Activated CD4-positive, alpha-beta T cell treated with anti-CD3 and anti-CD28 coated beads for 36 hours (primary cell): ENCODE measurements at places on chromosomes 2 and 18. TPM values are rescaled to one million over a fixed set of nuclear protein-coding genes. Genes with fewer than 3 reads are reported as not detected.

GRCh38 chr2:45391866-45392265 is 219.2 kb downstream of the SRBD1 start:
- H3K4me3 ChIP-seq, result no peak overlapping the region
- no peak overlapping the region for H3K27ac ChIP-seq
- no peaks in the 10 kb centered on the region for H3K4me1 ChIP-seq
- DNase-seq, result no peak
- H3K27me3 ChIP-seq, result no peaks in the 10 kb centered on the region

DNA sequence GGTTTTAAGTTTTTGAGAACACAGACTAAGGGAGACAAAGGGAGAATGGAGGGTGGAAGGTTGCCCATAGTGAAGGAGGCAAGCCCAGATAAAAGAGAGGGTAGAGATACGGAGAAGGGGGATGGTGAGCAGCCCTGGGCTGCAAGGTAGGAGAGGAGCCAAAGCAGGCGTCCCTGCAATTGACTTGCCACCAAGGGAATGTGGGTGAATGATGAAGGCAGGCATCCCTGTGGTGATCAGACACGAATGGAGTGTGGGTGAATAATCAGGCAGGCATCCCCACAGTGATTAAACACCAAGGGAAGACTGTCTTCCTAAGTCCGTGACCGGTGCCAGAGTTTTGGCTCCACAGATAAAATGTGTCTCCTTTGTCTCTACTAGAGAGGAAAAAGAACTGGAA is 16.5 kb upstream of the ALPK2 start:
- peaks cover 1% of the 10 kb centered on the region for H3K36me3 ChIP-seq
- H3K27me3 ChIP-seq, result peaks cover 3% of the 10 kb centered on the region
- H3K4me3 ChIP-seq, result no peak overlapping the region
- H3K4me1 ChIP-seq, result peaks cover 22% of the 10 kb centered on the region

DNA sequence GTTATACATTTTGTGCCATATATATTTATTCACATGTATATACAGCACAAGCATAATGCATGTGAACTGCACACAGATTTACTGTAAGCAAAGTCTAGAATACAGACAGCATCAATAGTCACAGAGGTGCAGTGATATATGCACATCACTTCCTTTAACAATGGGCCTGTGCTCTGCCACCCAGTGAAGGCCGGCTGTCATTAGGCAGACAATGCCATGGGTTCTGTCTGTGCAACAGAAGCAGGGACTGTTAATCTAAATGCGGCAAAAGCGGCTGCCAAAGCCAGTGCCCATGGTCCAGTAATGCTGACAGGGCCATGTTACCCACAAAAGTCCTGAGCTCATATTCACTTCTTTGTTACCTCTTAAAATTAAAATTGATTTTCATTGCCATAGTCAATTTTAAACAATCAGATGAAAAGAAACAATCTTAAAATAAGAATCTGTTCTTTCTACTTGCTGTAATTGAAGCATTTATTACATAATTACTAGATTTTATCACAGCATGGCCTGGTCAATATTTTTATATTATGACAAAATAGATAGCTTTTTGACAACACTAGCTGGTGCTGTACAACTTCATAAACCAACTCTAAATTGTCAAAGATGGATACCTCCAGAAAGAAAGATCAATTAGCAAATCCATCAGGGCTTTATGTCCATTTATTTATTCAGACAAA is 232.0 kb downstream of the STK39 start:
- no peak for DNase-seq
- H3K27me3 ChIP-seq, result no peaks in the 10 kb centered on the region
- H3K27ac ChIP-seq, result no peak overlapping the region
- peaks cover 17% of the 10 kb centered on the region for H3K36me3 ChIP-seq
- H3K4me3 ChIP-seq, result no peak overlapping the region

- no peak overlapping the region for H3K27ac ChIP-seq
- no peaks in the 10 kb centered on the region for H3K4me1 ChIP-seq
- H3K27me3 ChIP-seq, result peaks cover 9% of the 10 kb centered on the region
- no peak overlapping the region for H3K4me3 ChIP-seq
- DNase-seq, result no peak
- no peaks in the 10 kb centered on the region for H3K36me3 ChIP-seq
These were observed 137.1 kb downstream of the LTBP1 start for GRCh38 chr2:33083699-33084387.

DNA sequence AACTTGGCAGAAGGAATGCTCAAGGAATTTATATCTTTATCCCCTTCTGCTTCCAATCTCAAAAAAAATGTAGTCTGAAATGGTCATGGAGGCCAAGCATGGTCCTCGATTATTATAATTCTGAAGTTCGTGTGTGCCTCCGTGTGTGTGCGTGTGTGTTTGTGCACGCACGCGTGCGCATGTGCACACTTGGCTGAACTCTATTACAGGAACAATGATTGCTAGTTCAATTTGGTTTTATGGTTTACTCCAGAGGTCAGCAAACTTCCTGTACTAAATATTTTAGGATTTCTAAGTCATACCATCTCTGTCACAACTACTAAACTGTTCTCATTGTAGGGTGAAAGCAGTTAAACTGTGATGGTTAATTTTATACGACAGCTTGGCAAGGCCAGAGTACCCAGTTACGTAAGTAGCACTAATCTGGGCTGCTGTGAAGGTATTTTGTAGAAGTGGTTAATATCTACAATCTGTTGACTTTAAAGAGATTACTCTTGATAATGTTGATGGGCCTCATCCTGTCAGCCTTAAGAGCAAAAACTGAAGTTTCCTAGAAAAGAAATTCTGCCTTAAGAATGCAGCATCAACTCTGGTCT is 5.8 kb upstream of the MARCHF7 start:
- DNase-seq, result no peak
- H3K27ac ChIP-seq, result no peak overlapping the region
- H3K27me3 ChIP-seq, result no peaks in the 10 kb centered on the region
- peaks cover 4% of the 10 kb centered on the region for H3K4me1 ChIP-seq

SERPINB12 gene
- not detected for total RNA-seq
